Femur (tissue), 1 donor: ENCODE measurements at places on chromosomes 1 and 21.

- DNase-seq: peak; percentile 26
These were observed 60.1 kb upstream of the NEK2 start for GRCh38 chr1:211735208-211736170.

DNA sequence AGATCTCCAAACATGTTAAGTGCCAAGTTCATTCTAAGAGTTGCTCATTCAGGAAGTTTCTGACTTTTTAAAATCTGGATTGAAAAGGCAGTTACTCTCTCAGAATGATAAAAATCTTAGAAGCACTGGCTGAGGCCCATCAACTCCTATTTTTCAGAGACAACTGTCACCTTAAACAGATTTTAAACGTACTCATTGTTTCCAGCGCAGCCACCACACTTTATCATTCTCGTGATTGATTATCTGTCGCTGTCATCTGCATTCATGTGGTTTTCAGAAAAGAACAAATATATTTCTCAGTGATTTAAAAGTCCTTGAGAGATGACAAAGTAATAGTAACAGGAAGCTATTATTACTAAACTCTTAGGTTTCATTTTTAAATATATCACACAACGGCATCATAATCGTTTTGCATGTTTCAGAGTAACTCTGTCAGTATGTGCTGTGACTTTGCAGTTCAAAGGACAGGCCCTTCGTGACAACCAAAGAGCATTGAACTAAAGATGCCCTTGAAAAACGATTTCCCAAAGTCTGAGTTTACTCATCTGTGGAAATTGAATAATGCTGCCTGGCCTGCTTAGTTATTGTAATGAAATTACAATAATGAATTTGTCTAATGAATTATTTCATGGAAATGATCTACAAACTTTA is 14.9 kb upstream of the KCNK1 start:
- no peak for DNase-seq

DNA sequence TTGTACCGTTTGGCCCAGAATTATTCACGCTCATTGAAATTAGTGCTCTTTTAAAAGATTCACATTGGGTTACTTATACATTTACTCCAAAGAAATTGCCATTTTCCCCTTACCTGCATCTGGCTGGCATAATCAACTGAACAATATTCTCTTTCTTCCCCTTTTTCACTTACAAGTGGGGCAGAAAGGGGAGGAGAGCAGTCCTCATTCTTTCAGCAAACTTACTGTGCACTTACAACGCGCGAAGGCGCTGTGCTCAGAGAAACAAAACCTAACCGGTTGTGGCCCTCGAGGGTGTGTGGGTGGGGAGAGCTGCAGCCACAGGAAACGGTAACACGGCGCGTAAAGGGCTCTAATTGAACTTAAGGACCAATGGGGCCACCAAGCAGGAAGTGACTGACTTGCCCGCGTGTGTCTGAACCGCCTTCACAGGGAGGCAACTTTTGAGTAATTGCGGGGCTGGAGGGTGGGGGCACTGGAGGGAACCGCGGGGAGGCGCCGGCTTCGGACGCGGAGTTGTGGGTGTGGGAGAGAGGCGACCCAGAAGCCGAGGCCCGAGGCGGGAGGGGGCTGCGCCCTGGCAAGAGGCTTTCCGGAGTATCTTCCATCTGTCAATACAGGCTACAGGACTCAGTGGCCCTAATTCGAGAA is 693 bp upstream of the PNRC2 start:
- DNase-seq: peak; percentile 94

DNA sequence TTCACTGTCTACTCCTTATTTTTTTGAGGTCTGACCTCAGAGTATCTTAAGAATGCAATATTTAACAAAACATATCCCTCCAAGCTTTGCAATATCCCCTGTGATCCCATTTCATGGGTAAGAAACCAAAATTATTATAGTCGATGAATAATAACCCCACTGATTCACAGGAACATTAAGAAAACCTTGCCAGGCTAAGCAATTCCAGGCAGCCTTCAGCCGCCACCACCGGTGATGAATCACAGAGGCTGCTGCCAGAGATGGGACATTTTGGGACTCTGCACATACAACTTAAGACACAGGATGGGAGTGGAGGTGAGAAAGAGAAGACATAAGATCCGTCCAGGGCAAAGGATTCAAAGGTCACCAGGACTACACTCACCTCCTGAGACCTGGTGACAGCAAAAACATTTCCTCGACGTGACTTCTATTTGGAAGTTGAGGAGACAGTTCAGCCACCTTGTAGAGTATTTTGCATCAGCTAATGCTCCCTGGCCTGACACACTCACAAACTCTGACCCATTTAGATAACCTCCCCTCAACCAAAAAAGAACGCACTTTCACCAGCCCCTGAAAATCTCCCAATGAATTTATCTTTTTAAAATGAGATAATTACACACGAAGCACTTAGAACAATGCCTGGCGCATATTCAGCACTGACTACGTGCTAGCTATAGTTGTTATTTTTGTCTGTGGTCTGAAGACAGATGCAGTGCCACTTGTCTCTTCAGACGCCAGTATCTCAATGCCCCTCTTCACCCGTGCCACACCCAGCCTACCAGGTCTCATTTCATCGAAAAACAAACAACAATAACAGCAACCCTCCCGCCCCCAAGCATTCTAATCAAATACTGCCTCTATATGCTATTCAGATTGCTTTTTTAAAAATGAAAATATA is 17.8 kb upstream of the OVAAL start:
- DNase-seq: no peak

- no peak for DNase-seq
These were observed 11.2 kb downstream of the CD84 start for GRCh38 chr1:160567858-160568682.

DNA sequence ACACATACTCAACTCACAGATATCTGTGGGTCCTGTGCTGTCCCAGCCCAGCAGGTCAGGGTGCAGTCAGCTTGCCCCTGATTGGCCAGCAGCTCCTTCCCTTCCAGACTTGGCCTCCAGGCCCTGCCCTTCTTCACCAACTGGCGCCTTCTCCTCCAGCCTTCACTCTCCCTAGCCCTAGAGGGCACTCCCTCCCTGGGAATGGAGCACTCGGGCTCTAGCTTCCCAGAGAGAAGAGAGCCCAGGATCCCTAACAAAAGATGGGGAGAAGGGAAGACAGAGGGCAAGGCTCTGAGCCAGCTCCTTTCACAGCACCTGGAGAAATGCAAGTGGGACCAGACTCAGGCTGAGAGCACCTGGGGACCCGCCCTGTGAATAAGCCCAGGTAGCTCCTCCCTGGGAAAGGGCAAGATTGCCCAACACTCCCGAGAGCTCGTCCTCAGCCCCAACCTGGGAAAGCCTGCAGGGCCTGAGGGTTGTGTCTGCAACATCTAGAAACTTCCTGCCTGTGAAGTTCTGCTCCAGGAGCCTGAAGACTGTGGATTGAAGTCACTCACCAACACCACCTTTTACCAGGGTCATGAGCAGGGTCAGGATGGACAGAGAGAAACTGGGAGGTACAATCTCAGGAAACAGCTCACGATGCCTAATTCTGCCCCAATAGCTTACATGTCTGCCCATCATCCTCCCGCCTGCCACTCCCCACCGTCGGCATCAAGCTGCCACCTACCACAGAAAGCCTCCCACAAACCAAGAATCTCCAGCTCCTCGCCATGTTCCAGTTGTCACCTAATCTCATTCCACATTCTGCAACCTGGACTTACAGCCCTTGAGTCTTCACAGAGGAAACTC is at the start of gene PGLYRP4:
TSS of gene PGLYRP4 (minus strand) at position 331 of the 852 bp plus-strand sequence. CDS start 909 bp downstream, outside the sequence.
- DNase-seq: no peak

DNA sequence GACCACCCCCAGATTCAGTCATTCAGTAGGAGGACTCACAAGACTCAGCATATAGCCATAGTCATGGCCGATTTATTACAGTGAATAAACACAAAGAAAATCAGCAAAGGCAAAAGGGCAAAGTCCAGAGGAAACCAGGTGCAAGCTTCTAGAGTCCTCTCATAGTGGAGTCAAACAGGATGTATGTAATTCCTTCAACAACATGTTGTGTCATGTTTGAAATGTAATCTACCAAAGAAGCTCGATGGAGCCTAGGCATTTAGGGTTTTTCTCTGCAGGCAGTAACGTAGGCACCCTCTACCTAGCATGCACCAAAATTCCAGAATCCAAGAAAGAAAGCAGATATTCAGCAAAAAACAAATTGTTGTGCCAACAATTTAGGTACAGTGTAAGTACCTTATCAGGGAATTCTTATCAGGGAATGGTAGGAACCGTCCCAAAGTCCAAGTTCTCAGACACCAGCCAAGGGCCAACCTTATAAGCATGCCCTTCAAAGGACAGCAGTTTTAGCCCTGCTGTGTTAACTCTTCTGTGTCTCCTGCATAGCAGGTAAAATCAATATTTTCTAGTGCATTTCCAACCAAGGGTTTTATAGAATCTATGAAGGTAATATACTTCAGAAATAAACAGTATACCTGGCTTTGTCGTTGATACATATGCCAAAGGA is 16.1 kb upstream of the SLAMF6 start:
- DNase-seq: no peak

DNA sequence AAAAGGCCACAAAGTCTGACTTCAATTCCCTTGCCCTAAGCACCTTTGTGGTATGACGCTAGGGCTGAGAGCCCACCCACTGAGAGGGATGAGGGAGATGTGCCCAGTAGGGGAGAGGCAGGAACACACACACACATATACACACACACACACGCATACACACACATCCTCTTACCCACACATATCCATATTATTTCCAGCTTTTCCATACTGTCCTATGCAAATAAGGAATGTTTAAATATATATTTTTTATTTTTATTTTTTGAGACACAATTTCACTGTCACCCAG is 3.0 kb downstream of the RAB25 start:
- no peak for DNase-seq

- DNase-seq: no peak
These were observed 274.0 kb upstream of the TMPRSS15 start for GRCh38 chr21:18677632-18678031.

- DNase-seq: peak; percentile 63
These were observed 34.0 kb downstream of the MACF1 start for GRCh38 chr1:39238476-39238875.

- no peak for DNase-seq
These were observed 35.6 kb downstream of the CASZ1 start for GRCh38 chr1:10760566-10761502.

DNA sequence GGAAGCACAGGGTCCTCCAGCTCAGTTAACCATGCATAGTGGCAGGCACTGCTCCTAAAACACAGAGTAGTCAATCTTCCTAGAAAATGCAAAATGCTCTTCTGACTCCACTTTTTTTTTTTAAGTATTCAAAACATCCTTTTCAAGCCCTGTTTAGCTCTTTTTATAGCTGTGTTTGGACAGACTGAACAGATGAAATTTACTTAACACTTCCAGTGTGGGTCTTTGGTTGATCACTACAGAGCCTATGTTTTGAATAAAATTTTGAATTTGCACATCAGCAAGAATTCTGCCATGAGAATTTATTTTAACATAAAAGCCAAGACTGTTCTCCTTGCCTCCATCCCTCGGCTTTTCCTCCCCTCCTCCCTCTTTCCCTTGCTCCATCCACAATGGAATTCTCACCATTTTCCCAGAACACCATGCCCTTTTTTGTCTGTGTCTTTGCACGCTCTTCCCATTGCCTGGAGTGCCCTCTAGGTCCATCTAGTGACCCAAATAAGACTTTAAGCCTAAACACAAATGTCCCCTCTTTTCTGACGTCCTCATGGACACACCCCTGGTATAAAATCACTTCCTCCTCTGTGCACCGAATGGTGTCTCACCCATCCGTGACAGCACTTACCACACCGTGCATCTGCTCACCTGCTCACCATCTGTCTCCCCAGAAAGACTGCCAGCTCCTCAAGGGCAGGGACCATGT is 24.0 kb upstream of the CPT2 start:
- DNase-seq: no peak

GRCh38 chr1:245877976-245878375 is 629.1 kb downstream of the SMYD3 start:
- DNase-seq: no peak

DNA sequence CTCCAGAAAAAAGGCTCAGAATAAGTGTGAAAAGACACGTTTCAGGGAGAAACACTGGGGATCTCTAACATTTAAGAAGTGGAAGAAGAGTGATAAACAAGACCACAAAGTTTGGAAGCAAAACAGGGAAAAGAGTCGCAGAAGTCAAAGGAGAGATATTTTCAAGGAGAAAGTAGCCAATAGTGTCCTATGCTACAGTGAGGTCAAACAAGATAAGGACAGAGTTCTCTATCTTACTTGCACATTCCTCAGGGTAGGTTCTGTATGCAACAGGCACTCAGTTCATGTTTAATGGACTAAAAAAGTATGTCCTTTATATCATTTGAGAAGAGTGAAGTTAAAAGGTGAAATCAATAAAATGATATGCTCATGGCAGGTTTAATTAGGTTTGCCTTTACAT is 13.8 kb upstream of the EDEM3 start:
- no peak for DNase-seq
